ENCODE measurements at places on chromosomes 5 and 9.

GRCh38 chr9:38233796-38234355 is 158.6 kb upstream of the ALDH1B1 start:
- DNase-seq = no peak

DNA sequence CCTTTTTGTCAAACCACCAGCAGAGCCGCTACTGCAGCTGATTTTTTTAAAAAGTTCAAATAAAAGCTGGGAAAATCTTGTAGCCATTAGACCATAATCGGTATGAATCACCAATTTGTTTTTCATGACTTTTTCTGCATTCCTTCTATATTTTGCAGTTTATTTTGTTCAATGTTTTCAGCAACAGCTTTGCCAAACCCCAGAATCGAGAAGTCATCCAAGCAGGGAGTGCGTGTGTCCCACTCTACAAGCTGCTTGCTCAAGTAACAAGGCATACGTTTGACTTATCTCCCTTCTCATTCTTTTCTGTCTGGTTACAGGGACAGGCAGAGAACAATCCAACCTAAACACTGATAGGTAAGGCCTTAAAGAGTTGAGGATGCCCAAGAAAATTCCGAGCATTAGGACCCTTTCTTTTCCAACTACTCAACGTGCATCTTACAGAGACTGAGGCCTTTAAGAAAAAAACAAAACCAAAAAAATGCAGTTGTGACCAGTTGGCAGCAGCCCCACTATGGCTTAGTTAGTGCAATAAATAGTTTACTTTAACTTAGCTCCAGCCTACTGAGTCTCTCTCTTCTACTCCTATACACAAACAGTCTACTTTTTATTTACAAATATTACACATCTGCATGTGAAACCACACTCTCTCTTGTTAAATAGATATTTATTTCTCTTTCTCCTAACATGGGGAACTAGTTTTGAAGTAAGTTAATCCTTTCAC is 134.7 kb upstream of the SLIT3 start:
- DNase-seq = no peak

DNA sequence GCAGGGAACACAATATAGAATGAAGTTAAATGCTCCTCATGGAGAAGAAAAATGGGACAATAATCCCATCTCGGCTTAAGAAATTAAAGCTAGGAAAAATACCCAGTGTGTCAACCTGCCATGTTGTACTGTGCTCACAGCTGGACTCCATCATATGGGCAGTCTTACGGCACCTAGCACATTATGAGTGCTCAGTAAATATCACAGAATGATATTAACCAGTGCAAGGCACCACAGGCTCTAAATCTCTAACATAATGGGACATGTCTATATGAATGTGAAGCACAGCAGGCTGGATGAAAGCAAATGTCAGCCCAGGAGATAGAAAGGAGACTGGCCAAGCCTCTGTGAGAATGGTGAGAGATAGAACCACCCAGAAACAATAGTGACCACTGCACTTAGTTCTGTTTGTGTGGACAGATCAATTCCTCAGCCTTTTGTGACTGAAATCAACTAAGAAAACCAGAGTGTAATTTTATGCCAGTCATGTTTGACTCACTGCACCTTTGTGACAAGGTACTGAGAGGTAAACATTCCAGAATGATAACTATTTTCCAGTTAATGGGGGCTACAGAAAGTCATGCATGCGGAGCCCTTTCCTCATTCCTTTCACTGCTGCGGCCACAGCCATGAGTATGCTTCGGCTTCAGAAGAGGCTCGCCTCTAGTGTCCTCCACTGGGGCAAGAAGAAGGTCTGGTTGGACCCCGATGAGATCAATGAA is 140.4 kb upstream of the CDH6 start:
- DNase-seq = no peak

DNA sequence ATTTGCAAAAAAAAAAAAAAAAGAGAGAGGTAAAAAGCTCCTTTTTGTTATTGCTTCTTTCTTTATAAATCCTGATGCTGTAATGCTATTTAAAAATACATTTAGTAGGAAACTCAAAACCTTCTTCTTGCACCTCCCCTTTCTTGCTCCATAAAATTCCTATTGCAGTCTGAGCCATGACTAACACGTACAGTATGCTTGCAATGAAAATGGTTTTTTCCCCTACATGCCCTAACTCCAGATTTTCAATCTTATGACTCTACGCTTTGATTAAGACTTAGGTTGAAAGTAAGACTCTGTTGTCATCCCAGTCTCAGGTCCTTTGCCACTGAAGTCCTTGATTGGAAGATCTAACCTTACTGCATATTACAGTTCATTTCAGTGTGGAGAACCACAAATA is 23.9 kb downstream of the FGF10 start:
- DNase-seq = no peak

DNA sequence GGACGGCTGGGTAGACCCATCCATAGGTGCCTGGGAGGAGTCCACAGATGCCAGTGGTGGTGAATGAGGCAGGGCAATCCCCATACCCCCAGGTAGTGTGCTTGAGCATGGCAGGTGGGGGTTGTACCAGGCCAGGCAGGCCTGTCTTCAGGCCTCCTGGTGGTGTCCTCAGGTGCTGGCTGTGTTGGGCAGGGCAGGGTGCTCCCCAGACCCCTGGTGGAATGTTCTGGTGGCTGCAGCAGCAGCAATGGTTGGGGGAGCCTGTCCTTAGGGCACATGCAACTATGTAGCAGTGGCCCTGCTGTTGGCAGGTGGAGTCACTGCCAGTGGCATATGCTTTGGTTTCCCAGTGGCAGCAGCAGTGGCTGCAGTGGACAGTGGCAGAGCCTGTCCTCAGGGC is 10.0 kb downstream of the ALG2 start:
- no peak for DNase-seq

GRCh38 chr9:92664394-92665152 is 5.4 kb downstream of the IPPK start:
- no peak for DNase-seq

GRCh38 chr9:122029898-122030297 is 63.2 kb downstream of the TTLL11 start:
- no peak for DNase-seq

DNA sequence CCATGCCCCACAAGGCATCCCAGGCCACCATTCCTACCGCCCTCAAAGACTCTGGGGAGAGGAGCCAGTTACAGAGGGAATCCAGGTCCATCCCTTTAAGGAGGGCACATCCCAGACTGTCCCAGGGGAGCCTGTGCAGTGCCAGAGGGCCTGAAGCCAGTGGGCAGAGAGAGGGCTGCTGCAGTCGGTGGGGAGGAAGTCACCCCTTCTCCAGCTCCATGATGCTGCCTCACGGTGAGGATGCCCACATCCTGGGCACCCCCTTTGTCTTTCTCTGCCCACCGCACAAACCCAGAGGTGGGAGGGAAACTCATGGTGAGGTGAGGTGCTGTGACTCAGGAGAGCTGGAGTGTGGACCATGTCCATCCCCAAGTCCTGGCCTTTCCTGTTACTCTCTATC is 26.2 kb upstream of the ANKRD33B start:
- DNase-seq = no peak

GRCh38 chr5:175711472-175712312 is 53.8 kb downstream of the HRH2 start:
- DNase-seq = no peak

- no peak for DNase-seq
Measured at GRCh38 chr5:119212676-119213075, 141.8 kb downstream of the DMXL1 start.

GRCh38 chr5:108675736-108676135 is 72.0 kb upstream of the FER start:
- no peak for DNase-seq

GRCh38 chr9:97316904-97317303 is 9.4 kb downstream of the CCDC180 start:
- no peak for DNase-seq

GRCh38 chr9:110936237-110936636 is 102.0 kb downstream of the LPAR1 start:
- DNase-seq = no peak

DNA sequence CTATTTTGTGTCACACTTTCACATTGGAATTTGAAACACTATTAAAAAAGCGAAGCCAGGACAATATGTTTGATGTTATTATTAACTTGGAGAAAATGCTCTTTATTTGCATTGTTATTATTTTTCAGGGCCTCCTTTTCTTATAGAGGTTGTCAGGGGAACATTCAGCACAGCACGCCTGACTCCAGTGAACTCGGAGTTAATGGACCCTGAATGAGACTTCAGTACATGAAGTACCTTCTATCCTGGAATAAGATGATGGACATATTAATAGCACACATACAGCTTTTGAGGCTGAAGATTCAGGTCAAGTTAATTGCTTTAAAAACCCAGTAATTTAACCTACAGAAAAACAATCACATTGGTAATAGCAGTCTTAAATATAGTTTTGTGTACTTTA is 652.9 kb downstream of the SEMA5A start:
- DNase-seq = no peak

- DNase-seq = no peak
Measured at GRCh38 chr5:58046371-58046770, 413.5 kb downstream of the PLK2 start.

- no peak for DNase-seq
Measured at GRCh38 chr5:103646698-103647614, 84.4 kb upstream of the NUDT12 start.

GRCh38 chr5:74199005-74199404 is 441.5 kb downstream of the ENC1 start:
- no peak for DNase-seq

- no peak for DNase-seq
Measured at GRCh38 chr9:129103595-129103965, 7.0 kb downstream of the CRAT start.

DNA sequence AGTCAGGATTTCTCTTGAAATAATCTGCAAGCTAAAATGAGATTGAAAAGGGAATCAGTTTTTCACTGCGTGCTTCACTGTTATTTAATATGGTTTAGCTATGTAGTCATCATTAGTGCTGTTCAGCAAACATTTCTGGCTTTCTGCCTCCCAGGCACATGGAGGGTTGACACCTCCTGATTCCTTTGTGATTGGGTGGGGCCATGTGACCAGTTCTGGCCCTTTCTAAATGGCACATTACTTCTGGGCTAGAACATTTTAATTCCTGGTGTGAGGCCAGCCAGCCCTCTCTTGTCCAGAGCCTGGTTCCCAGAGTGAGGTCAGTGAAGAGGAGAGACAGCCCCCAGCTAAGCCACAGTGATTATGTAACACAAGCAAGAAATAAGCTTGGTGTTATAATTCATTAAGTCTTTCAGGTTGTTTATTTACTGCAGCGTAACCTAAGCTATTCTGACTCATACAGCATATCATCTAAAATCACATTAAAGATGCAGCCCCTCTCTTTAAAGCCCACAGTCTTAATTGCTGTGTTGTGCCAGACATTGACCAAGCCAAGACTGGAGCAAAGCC is 17.4 kb upstream of the ARSI start:
- DNase-seq = no peak

DNA sequence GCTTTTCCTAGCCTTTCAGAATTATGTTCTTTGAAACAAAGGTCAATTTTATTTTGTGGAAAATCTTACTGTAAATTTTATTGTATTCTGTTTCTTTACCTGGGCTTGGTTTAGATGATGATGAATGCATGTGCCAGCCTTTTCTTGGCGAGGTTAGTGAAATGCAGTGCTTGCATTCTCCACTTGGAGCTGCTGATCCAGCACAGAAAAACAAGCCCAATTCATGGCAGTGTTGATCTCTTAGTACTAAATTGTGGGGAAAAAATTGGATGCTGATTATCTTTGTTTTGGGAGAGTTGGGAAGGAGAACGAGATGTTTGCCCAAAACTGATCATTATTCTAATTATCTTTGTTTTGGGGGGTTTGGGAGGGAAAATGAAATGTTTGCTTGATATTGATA is 3.7 kb downstream of the HABP4 start:
- DNase-seq = no peak

GRCh38 chr5:80189201-80189600 is 66.6 kb downstream of the SERINC5 start:
- no peak for DNase-seq

DNA sequence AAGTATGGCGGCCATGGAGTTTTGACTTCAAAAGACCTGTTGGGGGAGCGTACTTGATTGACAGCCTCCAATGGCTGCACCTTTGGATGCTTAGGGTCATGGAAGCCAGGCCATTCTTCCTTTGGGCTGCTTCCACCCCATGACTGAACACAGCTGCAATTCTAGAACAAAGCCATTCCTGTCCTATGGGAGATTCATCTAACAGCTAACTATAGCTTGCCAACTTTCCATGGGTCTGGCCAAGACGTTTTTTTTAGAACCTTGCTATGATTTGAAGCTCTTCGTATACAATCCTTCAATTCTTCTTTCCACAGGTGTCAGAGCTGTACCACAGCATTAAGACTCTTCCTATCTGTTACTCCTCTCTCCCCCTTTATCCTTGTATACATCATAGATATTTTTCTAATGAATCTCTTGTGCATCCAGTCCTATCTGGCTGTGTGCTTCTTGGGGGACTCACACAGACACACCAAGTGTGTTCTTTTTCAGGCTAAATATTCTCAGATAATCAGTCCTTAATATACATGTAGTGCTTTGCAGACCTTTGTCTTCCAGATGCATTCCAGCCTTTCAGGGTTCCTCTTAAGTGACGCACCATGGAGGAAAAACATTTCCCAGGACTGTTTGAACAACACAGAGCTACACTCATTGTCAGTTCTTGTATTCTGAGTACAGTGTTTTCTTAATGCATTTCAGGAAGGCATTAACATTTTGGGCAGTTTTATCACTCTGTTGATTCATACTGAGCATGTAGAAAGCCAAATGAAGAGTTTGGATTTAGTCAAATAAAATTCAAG is 198.9 kb downstream of the TAF11L14 start:
- no peak for DNase-seq

- no peak for DNase-seq
Measured at GRCh38 chr5:79243224-79243623, 7.3 kb downstream of the JMY start.

GRCh38 chr9:128808543-128808942 is 9.8 kb upstream of the ENDOG start:
- no peak for DNase-seq

GRCh38 chr5:6728011-6728794 is 15.0 kb downstream of the TENT4A start:
- DNase-seq = no peak

DNA sequence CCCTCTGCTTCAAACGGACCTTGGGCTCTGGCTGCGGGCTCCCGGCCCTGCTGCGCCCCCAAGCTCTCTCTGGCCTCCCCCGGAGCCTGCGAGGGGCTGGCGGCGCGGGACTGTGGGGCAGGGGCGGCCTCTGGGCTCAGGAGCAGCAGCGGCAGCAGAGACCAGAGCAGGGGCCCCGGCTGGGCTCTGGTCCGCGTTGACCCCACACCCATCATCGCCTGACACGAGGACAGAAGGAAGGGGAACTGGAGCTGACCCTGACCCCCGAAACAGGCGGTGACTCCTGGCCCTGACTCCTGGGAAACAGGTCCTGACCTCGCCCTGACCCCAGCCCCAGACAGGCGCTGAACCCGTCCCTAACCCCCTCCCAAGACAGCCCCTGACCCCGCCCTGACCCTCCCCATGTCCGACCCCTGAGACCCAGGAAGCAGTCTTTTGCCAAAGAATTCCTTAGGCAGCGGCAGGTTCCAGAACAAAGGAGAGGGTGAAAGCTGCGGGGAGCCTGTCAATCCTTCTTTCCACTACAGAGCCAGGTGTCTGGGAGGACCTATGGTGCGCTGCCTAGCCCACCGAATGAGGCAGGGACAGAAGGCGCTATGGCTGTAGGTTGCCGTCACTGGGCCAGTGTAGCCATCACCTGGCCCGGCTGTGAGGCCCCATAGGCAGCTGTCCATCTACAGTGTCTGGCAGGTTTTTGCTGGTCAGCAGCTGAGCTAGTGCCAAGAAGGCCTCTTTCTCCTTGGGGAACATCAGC is 74.7 kb upstream of the SPTLC1 start:
- no peak for DNase-seq

All from activated T-cell treated with anti-CD3 and anti-CD28 coated beads, Interleukin-2, amount 50 U/mL, for 4 hours (primary cell).